ENCODE measurements at places on chromosomes 6 and 20. TPM values are rescaled to one million over a fixed set of nuclear protein-coding genes. Genes with fewer than 3 reads are reported as not detected.

Gene ECT2L
- 0.20 TPM for total RNA-seq

- no peaks in the 10 kb centered on the region for H3K27me3 ChIP-seq
- H3K4me1 ChIP-seq = peaks cover 56% of the 10 kb centered on the region
- peaks cover 7% of the 10 kb centered on the region for H3K36me3 ChIP-seq
- DNase-seq = no peak
- H3K27ac ChIP-seq = no peak overlapping the region
Observed at GRCh38 chr6:144158133-144158532, 7.8 kb downstream of the STX11 start.

Gene CST7
- total RNA-seq = 13.7 TPM

Gene SNAI1
- 5.1 TPM for total RNA-seq

DNA sequence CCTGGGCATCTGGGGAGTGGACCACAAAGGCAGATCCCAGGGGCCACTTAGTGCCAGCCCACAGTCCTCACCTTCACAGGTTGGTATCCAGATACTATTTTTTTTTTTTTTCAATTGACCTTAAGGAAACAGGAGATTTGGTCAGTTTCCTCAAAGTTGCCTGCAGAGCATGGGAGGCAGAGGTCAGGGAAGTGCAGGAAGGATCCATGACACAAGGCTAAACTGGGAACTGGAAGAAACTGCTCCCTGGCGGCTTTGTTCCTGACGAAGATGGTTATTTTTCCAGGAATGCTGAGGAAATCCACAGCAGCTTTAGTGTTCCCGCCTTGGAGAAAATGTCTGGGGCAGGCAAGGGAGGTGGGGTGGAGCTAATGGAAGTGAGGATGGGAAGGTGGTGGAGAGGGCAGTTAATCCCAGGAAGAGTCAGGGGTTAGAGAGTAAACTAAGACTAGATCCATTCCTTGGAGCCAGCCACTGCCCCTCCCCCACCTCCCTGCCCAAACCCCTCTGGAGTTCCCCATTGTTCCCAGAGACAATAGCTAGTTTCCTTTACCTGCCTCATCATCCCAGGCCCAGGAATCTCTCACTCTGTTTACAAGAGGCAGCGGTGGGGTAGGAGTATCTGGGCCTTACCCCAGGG, 14.3 kb upstream of the MYMX start:
- DNase-seq = no peak
- H3K36me3 ChIP-seq = no peaks in the 10 kb centered on the region
- H3K27me3 ChIP-seq = no peaks in the 10 kb centered on the region
- H3K4me3 ChIP-seq = no peak overlapping the region

- peaks cover 3% of the 10 kb centered on the region for H3K36me3 ChIP-seq
- H3K4me3 ChIP-seq = peak within 1 kb of the TSS; percentile 96
Observed at GRCh38 chr20:58980711-58981627, at the start of gene NELFCD. Gene NELFCD, plus strand, starts transcription at chr20:58981256. Its CDS starts 54 bp downstream, at chr20:58981310.

- no peaks in the 10 kb centered on the region for H3K36me3 ChIP-seq
- H3K4me1 ChIP-seq = no peaks in the 10 kb centered on the region
- no peaks in the 10 kb centered on the region for H3K27me3 ChIP-seq
- no peak overlapping the region for H3K4me3 ChIP-seq
Observed at GRCh38 chr6:79518842-79519241, 18.4 kb downstream of the LCA5 start.

GRCh38 chr6:16477367-16478149, 239.2 kb downstream of the GMPR start:
- no peak overlapping the region for H3K27ac ChIP-seq
- no peaks in the 10 kb centered on the region for H3K36me3 ChIP-seq
- no peak for DNase-seq
- peaks cover 24% of the 10 kb centered on the region for H3K4me1 ChIP-seq
- no peak overlapping the region for H3K4me3 ChIP-seq
- no peaks in the 10 kb centered on the region for H3K27me3 ChIP-seq

DNA sequence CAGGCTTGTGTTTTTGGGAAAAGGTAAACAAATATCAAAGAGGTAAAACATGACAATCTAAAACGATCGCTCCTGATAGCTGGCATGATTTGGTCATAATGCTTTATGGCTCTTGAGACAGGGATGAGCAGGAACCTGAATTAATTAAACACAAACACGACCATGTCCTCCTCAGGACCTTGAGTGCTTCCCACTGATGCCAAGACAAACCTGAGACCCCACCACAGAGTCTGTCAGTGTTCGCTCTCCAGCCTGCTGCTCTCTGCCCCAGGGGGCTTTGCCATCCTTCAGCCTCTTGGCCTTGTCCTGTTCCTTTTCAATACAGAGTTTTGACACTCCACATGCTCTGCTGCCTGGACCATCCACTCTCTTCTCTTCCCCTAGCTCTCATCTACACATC, 119.4 kb downstream of the MAN1A1 start:
- H3K27me3 ChIP-seq = no peaks in the 10 kb centered on the region
- H3K27ac ChIP-seq = no peak overlapping the region
- no peak for DNase-seq
- H3K36me3 ChIP-seq = no peaks in the 10 kb centered on the region
- H3K4me3 ChIP-seq = no peak overlapping the region

All from upper lobe of left lung (tissue), 6 donors.